ENCODE measurements at places on chromosomes 12 and 14.

- peaks cover 6% of the 10 kb centered on the region for H3K4me1 ChIP-seq
- DNase-seq = no peak
- H3K4me3 ChIP-seq = no peak overlapping the region
- H3K27me3 ChIP-seq = no peaks in the 10 kb centered on the region
These were observed 31.1 kb downstream of the PITPNM2 start for GRCh38 chr12:123119808-123120207.

DNA sequence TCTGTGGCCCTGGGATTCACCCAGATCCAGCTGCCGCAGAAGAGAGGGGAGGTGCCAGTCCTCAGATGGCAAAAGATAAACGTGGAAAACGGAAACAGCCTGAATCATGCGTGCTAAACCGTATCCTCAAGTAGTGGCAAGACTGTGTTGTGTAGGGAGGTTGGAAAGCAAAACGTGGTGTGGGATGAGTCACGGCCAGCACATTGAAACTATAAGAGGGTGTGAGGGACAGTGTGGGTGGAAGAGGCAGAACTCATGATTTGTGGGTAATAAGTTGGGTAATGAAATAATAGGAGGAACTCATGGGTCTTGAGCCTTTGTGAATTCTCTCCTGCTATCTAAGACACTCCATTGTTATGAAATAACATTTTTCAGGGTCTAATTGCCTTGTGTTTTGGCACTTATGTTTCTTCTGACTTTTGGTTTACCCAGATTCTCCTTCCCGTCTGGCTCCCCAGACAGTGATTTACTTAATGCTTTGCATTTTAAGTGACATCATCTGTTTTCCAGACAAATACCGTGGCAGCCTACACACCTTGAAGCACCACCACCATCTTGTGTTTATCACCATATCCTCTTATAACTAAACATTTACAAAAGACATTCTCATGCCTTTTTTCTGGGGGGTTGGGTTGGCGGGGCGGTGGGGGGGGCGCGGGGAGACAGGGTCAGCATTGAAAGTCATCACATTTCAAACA lies 62.3 kb upstream of the PTCSC3 start:
- H3K27me3 ChIP-seq = peaks cover 3% of the 10 kb centered on the region
- no peak overlapping the region for H3K4me3 ChIP-seq
- peaks cover 3% of the 10 kb centered on the region for H3K4me1 ChIP-seq

DNA sequence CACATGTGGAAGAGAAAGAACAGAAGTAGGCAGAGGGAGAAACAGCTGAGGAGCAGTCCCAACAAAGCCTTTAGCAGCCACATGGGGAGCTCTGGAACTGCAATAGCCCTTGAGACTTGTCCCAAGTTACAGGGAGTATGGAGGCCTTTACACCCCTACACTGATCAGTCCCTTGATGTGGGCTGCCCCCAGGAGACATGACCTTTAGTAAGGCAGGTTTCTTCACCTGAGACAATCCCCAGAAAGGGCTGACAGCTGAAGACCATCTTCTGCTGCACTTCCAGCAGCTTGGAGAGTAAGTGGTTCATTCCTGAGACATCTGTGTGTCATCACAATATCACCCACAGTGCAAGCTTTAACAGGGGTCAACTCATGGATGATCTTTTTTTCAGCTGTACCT lies 8.6 kb upstream of the SNAPC1 start:
- no peak overlapping the region for H3K27ac ChIP-seq
- no peak overlapping the region for H3K4me3 ChIP-seq
- no peak for DNase-seq
- H3K4me1 ChIP-seq = no peaks in the 10 kb centered on the region

GRCh38 chr14:23478109-23478759 lies 8.7 kb downstream of the NGDN start:
- no peak for DNase-seq
- H3K27ac ChIP-seq = peak overlapping the region; percentile 3
- peaks cover 20% of the 10 kb centered on the region for H3K36me3 ChIP-seq
- no peak overlapping the region for H3K4me3 ChIP-seq
- peaks cover 13% of the 10 kb centered on the region for H3K4me1 ChIP-seq
- no peaks in the 10 kb centered on the region for H3K27me3 ChIP-seq

GRCh38 chr12:64608901-64609535 lies 1.3 kb upstream of the RASSF3 start:
- DNase-seq = no peak
- peak overlapping the region; percentile 98 for H3K4me3 ChIP-seq
- peaks cover 8% of the 10 kb centered on the region for H3K36me3 ChIP-seq
- H3K27ac ChIP-seq = peak overlapping the region; percentile 92
- peaks cover 16% of the 10 kb centered on the region for H3K4me1 ChIP-seq

DNA sequence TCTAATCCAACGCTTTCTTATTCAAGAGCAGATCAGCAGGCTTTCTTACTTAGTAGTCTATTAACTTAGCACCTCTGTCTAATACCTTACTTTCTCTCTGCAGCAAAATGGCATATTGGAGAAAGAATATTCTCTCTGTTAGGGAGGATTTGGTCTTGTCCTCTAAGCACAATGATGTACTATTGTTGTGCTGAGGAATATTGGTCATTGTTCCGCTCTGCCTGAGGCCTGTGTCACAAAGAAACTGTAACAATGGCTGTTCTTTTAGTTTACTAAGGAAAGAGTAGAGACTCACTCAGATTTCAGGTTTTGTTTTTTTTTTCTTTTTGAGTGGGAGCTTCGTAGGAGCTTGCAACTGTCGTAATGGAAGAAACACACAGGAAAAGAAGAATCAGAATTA lies 1358.8 kb downstream of the LRFN5 start:
- DNase-seq = no peak
- no peaks in the 10 kb centered on the region for H3K36me3 ChIP-seq
- no peaks in the 10 kb centered on the region for H3K4me1 ChIP-seq
- no peak overlapping the region for H3K27ac ChIP-seq

- peak overlapping the region; percentile 72 for H3K4me3 ChIP-seq
- no peaks in the 10 kb centered on the region for H3K27me3 ChIP-seq
- peaks cover 4% of the 10 kb centered on the region for H3K4me1 ChIP-seq
These were observed 37.6 kb downstream of the SLC2A14 start for GRCh38 chr12:7835116-7835515.

DNA sequence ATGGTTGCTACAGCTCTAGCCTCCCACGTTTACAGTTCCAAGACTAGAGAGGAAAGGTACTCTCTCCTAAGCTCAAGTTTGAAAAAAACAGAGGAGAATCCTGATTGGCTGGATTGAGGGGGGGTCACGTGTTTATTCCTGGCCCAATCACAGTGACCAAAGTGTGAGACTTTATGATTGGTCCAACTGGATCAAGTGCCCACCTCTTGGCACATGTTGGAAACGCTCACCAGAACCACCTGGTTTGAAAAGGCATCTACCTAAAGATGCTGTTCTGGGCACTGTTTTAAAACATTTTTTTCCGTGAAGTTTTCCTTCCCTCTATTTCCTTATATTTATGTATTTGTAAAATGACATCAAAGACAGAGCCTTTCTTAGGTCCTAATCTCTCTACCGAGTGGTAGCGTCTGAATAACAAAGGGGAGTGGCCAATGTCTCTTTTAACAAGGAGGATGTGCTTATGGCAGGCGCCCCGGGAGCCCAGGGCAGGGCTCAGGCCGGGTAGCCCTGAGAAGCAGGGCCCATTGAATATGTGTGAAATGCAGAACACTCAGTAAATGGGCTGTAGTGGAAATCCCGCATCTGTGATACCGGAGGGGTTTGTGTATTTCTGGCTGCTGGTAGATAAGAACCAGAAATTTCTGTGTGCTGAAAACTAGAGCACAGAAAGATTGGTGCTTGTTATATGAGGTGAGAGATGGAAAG lies 146.2 kb downstream of the ATP23 start:
- peaks cover 3% of the 10 kb centered on the region for H3K27me3 ChIP-seq
- no peak for DNase-seq
- H3K36me3 ChIP-seq = no peaks in the 10 kb centered on the region

DNA sequence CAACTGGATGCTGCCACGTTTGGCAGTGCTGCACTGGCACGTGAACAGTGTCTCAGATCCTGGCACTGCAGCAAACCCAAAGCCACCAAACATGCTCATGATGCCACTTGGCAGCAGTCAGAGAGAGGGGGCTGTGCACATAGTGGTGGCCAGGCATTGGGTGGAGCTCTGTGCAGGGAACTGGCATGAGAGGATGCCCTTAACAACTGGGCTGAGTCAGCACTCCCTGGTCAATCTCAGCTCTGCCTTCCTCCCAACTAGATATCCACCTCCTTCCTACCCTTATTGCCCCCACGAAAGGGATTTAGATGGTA lies 37.0 kb downstream of the ZFHX2 start:
- H3K27me3 ChIP-seq = no peaks in the 10 kb centered on the region
- H3K27ac ChIP-seq = no peak overlapping the region
- peaks cover 7% of the 10 kb centered on the region for H3K36me3 ChIP-seq
- DNase-seq = no peak
- H3K4me3 ChIP-seq = no peak overlapping the region
- peaks cover 5% of the 10 kb centered on the region for H3K4me1 ChIP-seq

DNA sequence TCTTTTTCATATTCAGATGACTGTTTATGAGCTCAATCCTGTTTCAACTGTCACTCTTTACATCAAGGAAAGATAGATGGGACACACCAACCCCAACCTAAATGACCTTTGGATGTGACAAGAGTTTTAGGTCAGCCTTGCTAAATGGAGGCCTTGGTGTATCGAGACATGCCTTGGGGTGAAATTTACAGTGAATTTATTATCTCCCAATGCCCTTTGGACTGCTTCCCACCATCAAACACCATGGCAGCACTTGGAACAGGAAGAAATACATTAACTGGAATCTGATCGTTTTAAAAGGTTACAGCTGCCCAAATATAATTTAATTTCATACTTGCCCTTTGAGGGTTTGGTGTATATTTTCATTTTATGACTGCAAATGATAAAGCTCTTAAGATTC lies 327.6 kb downstream of the SOX5 start:
- H3K27ac ChIP-seq = no peak overlapping the region
- H3K4me1 ChIP-seq = no peaks in the 10 kb centered on the region
- no peak overlapping the region for H3K4me3 ChIP-seq
- H3K27me3 ChIP-seq = peaks cover 11% of the 10 kb centered on the region
- DNase-seq = no peak

DNA sequence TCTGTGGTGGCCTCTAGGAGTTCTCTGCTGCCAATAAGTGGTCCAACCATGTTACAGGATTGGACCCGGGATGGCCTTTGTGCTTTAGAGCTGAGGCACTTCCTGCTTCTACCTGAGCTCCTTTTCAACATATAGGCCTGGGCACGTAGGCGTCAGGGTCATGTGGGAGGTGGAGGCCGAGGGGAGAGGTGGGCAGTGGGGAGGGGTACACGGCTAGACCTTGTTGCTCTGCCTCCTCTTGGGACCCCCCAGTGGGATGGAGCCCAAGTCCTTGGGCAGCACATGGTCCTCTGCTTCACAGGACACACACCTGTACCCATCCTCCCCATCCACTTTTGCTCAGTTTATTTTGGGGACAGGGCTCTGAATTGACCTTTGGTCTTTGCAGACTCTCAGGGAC lies 7.4 kb downstream of the RBP5 start:
- no peak overlapping the region for H3K4me3 ChIP-seq
- peaks cover 13% of the 10 kb centered on the region for H3K36me3 ChIP-seq
- no peaks in the 10 kb centered on the region for H3K27me3 ChIP-seq
- peaks cover 17% of the 10 kb centered on the region for H3K4me1 ChIP-seq

DNA sequence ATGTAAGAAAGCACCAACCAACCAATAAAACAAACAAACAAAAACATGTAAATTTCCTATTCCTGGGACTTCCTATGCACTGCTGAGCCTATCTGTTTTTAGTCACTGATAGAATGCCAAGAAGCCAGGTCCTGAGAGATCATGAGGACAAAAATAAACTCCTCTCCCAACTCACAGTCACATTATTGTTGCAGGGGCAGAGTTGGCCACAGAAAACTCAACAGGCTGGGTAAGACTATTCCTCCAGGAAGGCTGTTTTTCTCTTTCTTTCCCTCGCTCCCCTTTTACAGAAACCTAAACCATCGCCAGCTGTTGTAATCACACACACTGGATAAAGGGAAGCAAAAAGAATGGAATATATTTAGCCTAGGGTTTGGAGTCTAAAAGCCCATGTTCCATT lies 55.8 kb upstream of the METAP2 start:
- H3K4me1 ChIP-seq = no peaks in the 10 kb centered on the region
- no peak overlapping the region for H3K27ac ChIP-seq
- H3K27me3 ChIP-seq = no peaks in the 10 kb centered on the region

DNA sequence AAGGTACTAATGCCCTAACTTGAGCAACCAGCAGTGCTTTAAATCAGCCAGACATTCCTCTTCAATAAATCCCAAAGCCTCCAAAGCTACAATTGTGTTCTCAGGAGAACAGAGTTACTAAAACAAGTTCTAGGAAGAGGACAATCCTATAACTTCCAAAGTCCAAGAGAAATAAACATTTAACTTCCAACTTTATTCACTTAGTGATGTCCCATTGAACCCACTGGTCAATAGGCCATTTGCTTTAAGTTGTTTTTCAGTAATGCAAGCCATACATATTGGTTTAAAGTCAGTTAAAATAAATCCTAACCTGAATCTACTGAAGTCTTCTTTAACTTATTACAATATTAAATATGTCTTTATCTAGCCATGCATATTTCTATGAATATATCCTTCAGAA lies 165.4 kb downstream of the PAWR start:
- H3K27me3 ChIP-seq = no peaks in the 10 kb centered on the region
- no peak overlapping the region for H3K27ac ChIP-seq
- DNase-seq = no peak
- peaks cover 7% of the 10 kb centered on the region for H3K4me1 ChIP-seq

GRCh38 chr12:87152075-87152474 lies 877.1 kb downstream of the C12orf50 start:
- H3K27me3 ChIP-seq = no peaks in the 10 kb centered on the region
- H3K4me1 ChIP-seq = no peaks in the 10 kb centered on the region
- H3K27ac ChIP-seq = no peak overlapping the region
- no peaks in the 10 kb centered on the region for H3K36me3 ChIP-seq
- no peak for DNase-seq

DNA sequence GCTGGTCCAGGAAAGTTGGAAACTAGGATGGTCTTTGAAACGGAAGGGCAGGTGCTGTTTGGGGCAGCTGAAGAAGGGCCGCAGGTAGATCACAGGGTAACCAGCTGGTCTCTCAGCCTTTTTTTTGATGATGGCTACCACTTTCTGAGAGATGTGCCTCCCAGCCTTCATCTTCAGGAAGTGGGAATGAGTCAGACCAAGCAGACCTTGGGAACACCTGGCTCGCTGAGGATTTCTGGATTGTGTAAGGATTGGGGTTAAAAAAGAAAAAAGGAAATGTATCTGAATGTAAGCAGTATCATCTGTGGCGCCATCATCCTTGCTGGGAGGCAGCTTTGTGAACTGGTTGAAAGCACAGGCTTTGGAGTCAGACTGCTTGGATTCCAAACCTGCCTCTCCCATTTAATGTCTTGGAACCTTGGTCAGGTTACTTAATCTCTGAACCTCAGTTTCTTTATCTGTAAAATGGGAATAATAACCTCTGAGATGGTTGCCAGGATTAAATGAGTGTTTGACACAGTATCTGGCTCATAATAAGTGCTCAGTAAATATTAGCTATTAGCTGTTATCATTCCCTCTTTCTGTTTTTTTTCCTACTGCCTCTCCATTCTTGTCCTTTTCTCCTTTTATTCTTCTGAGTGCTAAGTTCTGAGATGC lies 1.7 kb downstream of the PRPF40B start:
- H3K4me1 ChIP-seq = peaks cover 18% of the 10 kb centered on the region
- H3K27ac ChIP-seq = peak overlapping the region; percentile 52
- H3K4me3 ChIP-seq = peak overlapping the region; percentile 79
- no peaks in the 10 kb centered on the region for H3K27me3 ChIP-seq
